ENCODE measurements at places on chromosomes 11 and 22.
A peak's percentile ranks its signal among the peaks of the same experiment; 100 is the strongest.

GRCh38 chr11:60088364-60088763 lies at the start of gene MS4A2:
Gene MS4A2 (plus strand): TSS chr11:60088664. CDS start chr11:60088766, 102 bp downstream.
- no peak for DNase-seq

GRCh38 chr11:14669958-14670357 lies 26.4 kb downstream of the PDE3B start:
- DNase-seq, result no peak

DNA sequence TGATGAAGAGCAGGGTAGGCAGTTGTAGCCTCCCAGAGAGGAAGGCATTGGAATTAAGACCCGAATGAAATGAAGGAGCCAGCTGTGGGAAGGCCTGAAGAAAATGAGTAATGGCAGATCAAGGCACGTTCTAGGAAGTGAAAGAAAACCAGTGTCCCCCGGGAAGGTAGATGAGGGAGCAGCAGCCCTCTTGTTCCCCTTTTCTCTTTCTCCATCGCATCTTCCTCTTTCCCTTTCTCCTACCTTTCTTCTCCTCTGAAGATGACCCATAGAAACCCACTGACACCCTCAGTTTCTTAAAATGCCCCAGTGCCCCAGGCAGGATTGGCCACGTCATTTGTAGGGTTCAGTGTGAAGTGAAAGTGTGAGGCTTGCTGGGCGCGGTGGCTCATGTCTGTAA lies 172.6 kb upstream of the SEZ6L start:
- no peak for DNase-seq

DNA sequence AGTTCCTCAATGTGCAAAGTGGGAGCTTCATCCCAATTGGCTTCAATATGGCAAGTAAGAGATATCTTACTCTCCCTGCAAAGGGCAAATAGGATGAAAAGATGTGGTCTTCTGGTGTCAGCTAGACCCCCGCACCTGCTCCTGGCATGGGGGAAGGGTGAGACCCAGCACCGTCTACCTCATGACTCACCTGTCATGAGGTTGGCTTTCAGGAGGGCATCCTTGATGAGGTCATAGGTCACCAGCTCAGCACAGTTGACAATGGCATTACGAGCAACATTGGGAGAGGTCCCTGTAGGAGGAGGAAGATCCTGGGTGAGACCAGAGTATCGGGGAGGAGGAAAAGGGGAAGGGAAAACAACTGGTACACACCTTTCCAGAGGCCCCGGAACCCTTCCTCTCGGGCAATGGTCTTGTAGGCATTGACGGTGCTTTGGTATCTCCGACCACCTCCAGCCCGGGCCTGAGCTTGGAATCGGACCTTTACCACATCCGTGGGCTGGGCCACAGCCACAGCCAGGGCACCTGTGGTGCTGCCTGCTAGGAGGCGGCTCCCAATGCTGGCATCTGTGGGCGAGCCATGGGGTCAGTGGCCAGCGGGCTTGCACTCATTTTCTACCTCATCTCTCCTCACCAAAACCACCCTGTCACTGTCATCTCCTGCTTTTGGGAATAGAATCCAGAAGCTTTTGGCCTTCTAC lies 6.0 kb downstream of the UCP2 start:
- peak; percentile 26 for DNase-seq

- no peak for DNase-seq
These were observed 39.0 kb downstream of the CSNK2A3 start for GRCh38 chr11:11313902-11314692.

- no peak for DNase-seq
These were observed 173.2 kb downstream of the KIF18A start for GRCh38 chr11:27934830-27935145.

DNA sequence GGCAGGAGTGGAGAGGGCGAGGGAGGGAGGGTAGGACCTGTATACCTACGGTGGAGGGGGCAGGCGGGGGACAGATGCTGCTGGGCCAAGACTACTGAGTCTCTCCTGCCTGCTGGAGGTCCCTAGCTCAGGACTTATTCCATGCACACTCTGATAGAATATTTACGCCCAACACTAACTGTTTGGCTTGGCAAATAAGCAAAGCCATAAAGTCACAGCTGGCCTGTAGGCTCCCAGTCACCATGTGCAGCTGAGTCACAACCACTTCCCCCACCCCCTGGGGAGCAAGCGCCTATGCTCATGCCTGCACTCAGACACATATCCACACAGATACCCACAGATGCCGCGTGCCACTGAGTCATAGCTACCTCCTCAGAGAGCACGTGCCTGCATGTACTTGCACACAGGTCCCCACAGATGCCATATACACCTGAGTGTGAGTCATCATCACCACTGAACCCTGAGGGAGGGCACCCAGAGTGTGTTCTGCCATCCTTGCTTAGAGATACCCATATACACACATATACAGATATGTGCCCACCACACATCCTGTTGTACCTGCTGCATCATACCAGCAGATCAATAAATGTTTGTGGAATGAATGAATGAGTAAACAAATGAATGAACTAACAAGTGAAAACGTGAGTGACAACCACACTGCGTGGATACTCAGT lies 95.8 kb downstream of the SWAP70 start:
- DNase-seq, result peak; percentile 84

GRCh38 chr11:128917144-128917724 lies 25.4 kb downstream of the TP53AIP1 start:
- no peak for DNase-seq

GRCh38 chr22:37338539-37339246 lies 56.4 kb downstream of the CYTH4 start:
- no peak for DNase-seq

DNA sequence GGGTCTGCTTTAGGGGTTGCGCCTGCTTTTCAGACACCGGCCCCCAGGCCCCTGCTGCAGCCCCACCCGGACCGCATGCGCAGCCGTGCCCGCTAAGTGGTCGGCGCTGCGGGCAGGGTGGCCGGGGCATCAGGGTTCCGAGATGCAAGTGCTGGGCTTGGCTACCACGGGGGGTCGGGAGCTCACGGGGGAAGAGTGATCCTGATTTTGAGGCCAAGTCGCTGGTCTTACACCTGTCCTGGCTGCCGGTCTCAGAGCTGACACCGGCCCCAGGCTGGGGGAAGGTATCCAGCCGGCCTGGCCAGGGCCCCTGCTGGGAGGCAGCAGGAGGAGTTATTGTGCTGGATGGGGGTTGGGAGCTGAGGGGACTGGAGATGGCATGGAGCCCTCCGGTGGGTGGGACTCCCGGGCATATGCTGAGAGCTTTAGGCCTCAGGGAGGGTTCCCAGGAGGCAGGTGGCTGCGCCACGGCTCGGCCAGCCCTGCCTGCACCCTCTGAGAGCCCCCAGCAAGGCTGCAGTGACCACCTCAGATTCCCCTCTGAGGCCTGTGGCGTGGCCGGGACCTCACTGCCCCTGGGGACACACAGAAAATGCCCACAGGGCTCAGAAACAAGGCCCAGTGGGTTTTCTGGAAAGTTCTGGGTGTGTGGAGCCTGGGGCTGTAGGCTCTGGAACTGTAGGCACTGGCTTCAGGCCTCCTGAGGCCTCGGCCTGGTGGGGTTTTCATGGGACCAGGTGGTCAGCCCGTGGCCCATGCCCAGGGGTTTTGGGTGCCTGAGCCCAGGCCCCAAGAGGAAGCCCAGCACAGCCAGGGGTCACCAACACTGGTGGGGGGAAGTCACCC lies 4.4 kb upstream of the MUC5AC start:
- DNase-seq, result peak; percentile 37

GRCh38 chr11:119729581-119729927 lies 554 bp upstream of the NECTIN1 start:
- no peak for DNase-seq

GRCh38 chr22:23841736-23842445 lies 3.1 kb upstream of the DERL3 start:
- no peak for DNase-seq

- no peak for DNase-seq
These were observed 101.0 kb downstream of the PTPRJ start for GRCh38 chr11:48081151-48082010.

DNA sequence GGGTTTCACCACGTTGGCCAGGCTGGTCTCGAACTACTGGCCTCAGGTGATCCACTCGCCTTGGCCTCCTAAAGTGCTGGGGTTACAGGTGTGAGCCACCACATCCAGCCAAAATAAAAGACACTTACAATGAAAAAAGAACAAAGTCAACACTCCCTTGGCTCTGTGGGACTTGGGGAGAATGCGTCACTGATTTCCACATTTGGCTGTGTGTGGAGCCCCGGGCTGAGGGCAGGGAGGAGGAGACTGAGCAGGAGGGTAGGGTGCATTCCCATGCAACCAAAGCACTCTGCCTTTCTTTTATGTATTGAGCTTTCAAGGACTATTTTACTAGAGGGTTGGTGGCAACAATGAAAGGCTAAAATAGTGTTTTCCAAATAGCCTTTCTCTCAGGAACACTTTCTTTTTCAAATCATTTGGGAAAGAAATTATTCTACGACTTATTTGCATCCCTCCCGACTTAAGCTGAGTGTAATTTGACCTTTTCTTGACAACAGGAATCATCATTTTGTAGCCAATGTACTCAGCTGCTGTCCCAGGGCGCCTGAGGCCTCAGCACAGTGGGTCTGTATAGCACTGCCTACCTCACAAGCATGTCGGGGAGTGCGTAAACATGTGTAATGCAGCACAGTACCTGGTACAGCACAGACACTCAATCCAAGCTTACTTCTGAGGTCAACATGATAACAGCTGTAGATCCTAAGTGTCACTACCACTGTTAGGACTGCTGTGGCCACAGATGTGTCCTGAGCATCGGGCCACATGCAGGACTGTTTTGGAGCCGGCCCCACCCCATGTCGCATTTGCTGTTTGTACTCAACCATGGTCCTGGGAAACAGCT lies 10.1 kb upstream of the SERPIND1 start:
- DNase-seq, result no peak

DNA sequence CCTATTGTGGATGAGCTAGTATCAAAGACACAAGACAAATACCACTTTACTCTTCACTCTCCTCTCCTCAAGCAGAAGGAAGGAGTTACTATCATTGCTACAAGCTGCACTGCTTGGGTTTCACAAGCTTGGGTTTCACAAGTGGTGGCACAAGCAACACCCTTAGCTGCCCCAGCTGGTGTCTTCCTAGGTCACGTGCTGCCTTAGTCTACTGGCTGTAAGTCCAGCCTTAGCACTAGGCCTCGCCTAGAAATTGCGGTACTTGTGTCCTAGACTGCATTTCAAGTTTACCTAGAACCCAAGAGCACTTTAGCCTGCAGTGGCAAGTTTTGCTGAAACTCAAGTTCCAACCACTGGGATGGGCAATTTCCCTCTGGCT lies 86.6 kb downstream of the EHF start:
- no peak for DNase-seq

DNA sequence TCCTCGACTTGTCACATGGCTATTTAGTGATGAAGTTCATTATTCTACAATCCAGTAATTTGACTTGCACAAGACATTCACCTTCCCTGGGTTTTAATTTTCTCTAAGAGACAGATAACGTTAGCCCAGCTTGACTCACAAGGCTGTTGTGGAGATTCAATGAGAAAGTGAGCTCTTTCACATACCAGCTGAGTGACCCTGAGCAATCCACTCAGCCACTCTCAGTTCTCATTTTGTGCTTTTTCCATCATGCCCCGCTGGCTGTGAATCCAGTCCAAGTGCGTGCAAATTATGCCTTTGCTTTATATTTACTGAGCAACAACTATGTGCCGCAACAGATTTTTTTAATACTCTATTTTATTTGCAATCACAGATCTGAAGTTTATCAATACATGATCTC lies 176.5 kb downstream of the LARGE1 start:
- no peak for DNase-seq

DNA sequence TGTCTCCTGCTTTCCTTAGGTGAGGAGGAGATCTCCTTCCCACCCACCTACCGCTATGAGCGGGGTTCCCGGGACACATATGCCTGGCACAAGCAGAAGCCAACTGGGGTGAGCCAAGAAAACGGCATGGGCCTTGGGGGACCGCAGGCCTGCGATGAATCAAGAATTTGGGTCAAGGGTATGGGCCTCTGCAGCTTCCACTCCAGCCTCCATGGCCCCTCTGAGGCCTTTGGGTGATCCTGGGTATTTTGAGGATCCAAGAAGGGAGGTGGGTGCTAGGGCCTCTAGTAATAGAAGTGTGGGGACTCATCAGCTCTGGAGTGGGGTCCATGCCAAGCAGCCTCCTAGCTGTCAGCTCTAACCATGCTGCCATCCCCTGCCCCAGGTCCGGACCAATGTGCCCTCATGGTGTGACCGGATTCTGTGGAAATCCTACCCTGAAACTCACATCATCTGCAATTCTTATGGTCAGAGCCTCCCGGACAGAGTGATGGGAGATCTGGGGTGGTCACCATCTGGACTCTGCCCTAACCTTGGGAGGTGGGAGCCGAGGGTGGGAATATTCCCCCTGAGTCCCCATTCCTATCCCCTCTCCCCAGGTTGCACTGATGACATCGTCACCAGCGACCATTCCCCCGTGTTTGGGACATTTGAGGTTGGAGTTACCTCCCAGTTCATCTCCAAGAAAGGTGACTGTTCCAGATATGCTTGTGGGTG lies 8.6 kb downstream of the INPPL1 start:
- no peak for DNase-seq

DNA sequence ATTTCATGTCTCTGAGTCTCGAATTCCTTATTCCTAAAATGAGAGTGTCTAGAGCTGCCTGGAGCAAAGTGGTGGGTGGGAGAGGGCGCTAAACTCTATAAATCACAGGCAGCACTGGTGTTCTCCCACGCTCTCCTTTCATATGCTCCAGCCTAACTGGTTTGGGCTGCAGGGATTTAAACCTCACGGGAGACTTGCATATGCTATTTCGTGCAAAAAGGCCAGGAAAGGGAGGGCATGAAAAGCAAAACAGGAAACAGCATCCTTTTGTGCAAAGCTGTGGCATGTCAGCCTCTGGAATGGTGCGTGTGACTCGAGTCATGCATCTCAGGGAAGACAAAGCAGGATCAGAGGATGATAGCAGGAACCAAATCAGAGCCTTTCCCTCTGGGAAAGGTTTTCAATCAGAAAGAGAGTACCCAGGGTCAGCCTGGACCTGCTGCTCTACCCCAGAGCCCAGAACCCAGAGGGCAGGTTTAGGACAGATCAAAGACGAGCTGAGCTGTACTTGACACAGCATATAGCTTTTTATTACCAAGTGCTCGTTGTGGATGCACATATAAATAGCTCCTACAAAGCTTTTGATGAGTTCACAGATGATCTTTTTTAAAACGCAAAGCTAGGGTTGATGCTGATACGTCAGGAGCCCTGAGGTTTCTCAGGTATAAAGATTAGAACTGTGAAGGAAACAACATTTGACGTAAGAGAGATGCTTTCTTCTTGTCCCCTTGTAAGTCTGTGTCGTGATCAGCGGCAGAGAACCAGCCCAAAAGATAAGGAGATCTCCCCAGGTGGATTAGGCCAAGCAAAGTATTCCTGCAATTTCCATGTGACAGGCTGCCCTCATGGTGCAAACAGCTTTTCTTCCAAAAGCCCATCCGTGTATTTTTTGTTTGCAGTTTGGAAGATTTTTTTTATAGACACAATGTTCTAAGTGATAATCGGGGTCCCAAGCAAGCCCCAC lies 46.2 kb upstream of the YWHAH start:
- DNase-seq, result no peak

Data from Caco-2 (cell line).